Upper lobe of left lung (tissue), 6 donors: ENCODE measurements at places on chromosomes 3 and 15. TPM values are rescaled to one million over a fixed set of nuclear protein-coding genes. Genes with fewer than 3 reads are reported as not detected.

The BFSP2 gene
- not detected for total RNA-seq

DNA sequence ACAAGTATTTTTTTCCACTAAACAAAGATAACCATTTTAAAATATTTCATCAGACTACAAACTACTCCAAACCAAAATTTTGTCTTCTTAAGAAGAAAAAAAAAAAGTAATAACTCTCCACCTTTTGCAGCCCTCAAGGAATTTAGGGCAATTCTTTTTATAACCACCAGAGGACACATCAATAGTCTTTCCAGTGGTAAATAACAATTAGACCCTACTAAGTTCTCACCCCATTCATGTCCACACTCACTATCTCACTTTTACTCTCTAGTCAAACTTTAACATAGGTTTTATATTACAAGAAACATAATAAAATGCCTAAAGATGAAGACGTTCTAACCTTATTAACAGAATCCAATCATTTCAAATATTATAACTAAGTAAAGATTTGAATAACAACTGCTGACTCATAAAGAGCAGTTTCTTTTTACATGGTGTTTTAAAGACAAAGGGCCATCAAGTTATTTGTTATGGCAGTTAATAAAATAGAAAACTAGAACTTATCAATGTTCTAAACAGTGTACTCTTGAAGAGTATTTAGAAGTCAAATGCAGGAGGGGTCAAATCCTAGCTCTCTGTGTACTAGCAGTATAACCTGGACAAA lies 33.0 kb downstream of the CCDC39 start:
- DNase-seq, result no peak

- no peak for DNase-seq
These were observed 40.2 kb downstream of the SUMF1 start for GRCh38 chr3:4426782-4427344.

DNA sequence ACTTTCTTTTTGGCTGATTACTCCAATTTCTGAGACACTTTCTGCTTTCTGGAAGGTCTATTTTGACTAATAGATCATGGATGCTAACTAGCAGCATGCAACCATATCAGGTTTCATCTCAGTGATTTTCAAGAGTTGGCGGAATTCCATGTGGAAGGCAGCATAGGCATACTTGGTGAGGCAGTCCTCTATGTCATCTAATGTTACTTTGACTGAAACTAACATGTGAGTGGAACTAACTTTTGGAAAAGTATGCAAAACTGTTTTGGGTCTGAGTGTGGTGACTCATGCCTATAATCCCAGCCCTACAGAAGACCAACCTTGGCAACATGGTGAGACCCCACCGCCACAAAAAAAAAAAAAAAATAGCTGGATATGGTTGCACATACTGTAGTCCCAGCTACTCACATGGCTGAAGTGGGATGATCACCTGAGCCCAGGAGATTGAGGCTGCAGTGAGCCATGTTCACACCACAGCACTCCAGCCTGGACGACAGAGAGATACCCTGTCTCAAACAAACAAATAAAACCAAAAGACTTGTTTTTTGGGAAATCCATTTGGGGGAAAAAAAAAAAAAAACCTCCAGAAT lies 1033.7 kb downstream of the ROBO1 start:
- no peak for DNase-seq

GRCh38 chr3:65779390-65779789 lies 259.3 kb downstream of the MAGI1 start:
- no peak for DNase-seq
